ENCODE measurements at places on chromosomes 11 and 22.

DNA sequence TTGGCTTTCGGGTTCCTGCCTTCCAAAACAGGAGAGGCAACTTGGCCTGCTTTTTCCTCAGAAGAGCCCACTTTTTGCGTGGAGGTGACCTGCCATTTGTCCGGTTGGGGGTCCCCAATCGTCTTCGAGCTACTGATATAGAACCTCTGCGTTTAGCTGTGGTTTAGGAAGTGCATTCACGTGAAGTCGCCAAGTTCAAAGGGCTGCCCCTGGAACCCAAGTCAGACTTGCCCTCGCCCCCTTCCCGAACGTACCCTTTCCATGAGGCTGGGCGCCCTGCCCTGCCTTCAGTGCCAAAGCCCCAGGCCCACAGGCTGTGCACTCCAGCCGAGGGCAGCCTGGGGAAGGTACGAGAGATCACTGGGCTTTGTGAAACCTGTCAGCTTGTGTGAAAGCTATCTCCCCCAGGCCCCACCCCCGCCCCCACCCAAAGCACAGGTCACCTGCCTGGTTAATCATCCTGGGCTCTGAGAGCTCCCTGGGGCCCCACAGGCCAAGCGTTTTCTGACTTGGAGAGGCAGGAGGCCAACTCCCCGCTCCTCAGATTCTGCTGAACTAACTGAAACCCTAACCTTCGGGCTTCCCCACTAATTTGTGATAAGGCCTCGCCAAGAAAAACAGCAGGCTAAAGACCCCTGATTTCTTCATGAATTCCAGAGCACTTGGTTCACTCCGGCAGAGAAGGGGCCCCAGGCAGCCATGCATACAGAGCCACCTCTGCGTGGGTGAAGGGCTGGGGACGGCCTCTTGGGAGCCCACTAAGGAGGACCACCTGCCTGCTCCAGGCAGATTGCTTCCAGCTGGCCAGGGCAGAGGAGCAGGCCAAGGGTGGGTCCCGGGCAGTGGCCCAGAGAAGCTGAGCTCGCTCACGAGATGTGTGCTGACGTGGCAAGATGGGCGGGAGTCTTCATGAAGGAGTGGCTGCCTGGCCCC, 25.8 kb upstream of the KCNQ1OT1 start:
- DNase-seq: no peak

GRCh38 chr22:43005106-43005505, 9.8 kb downstream of the PACSIN2 start:
- no peak for DNase-seq

DNA sequence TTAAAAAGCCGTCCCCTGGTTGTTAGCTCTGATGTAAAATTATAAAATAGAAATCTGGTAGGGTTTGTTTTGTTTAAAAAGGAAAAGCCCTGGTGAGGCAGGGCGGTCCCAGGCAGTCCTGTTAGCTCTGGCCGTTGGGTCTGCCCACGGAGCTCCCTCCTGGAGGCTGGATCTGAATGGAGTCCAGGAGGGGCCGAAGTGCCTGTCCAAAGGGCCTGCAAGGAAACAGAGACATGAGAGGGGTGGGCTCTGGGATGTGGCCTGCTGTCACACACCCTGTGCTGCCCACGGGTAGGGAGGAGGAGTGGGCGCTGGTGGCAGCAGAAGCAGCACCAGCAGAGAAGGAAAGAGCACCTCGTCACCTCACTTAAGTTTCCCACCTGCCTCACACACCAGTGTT, 11.3 kb upstream of the PMM1 start:
- DNase-seq: no peak

- peak; percentile 38 for DNase-seq
These were observed at the start of gene IGSF9B for GRCh38 chr11:133956650-133957633. Gene IGSF9B (minus strand): TSS chr11:133956968. CDS start chr11:133956754, 214 bp downstream.

DNA sequence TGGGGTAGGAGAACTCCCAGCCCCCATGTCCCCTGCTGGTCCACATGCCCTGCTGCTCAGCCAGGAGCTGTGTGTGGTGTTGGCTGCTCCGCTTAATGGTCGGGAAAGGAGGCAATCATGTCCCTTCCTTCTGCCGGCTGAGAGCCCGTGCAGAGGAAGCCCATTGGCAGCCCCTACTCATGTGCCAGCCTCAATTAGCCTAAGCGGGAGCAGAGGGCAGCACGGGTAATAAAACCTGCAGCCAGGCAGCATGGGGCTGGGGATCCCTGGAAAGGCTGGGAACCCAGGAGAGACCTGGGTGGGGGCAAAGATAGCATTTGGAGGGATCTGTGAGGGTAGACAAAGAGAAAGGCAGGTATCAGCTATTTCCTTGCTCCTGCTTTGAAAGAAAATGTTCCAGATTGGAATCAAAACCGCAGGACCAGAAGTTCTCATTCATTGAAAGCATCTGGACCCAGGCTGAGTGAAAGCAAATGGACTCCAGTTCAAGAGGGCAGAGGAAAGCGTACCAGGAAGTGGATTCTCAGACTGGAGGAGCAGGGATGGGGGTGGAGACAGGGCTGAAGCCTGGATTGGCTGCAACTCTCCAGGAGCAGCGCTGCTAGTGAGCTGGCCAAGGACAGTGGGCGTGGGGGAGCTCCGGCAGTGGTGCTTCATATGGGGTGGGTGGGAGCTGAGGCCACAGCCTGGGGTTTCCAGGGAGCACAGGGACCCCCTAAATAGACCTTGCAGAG, 103.4 kb upstream of the NECTIN1 start:
- no peak for DNase-seq

GRCh38 chr11:114150671-114151070, 91.2 kb downstream of the ZBTB16 start:
- DNase-seq: no peak

GRCh38 chr22:39718206-39718605, 147.7 kb downstream of the CACNA1I start:
- DNase-seq: no peak

GRCh38 chr11:3022300-3022967, 30.3 kb upstream of the NAP1L4 start:
- peak; percentile 95 for DNase-seq

DNA sequence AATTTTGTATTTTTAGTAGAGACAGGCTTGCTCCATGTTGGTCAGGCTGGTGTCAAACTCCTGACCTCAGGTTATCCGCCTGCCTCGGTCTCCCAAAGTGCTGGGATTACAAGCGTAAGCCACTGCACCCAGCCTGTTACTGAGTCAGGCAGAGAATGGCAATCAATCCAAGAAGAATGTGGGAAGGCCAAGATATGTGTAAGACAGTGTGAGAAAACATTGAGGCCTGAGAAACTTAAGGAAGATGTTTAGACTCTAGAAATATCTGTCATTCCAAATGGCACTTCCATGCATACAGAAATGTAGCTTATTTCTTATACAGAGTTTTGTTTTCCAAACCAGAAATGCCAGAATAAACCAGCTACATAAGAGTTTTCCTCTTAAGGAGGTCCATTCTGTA, 248.5 kb downstream of the ETS1 start:
- no peak for DNase-seq

- peak; percentile 38 for DNase-seq
These were observed 203.5 kb upstream of the E2F8 start for GRCh38 chr11:19444231-19444630.

DNA sequence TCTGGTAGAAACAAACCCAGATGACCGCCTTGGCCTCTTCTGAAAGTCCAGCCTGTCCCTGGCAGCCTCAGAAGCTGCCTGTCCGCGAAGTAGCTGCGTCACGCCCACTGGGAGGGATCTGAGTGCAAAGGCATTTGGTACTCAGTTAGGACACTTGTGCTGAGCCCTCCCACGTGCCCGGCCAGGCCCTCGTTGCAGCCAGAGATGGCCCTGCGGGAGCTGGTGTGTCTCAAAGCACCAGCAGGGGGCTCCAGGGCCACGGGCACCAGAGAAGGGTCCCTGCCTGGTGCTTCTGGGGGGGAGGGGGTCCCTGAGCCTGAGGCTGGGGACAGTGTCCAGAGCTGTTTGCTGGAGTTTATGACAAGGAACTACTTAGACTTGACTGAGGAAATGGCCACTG, 5.8 kb downstream of the SELENOO start:
- DNase-seq: peak; percentile 64

- no peak for DNase-seq
These were observed 14.2 kb downstream of the PEX26 start for GRCh38 chr22:18091916-18092526.

DNA sequence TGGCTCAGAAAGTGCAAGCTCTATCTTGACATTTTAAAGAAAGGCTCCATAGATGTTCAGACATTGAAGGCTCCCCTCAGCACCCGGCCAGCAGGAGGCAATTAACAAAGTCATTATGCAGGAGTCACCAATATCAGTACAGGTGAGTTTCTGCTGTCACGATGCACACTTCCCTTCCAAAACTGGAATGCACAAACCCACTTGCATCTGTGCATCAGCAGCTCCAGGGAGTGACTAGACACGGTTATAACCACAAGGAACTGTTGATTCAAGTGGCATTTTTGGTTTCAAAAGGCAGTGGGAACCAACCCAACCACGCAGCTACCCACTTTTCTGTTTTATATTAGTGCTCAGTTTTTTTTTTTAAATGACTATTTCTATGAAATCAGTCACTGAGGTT, 293.9 kb upstream of the NARS2 start:
- DNase-seq: no peak

DNA sequence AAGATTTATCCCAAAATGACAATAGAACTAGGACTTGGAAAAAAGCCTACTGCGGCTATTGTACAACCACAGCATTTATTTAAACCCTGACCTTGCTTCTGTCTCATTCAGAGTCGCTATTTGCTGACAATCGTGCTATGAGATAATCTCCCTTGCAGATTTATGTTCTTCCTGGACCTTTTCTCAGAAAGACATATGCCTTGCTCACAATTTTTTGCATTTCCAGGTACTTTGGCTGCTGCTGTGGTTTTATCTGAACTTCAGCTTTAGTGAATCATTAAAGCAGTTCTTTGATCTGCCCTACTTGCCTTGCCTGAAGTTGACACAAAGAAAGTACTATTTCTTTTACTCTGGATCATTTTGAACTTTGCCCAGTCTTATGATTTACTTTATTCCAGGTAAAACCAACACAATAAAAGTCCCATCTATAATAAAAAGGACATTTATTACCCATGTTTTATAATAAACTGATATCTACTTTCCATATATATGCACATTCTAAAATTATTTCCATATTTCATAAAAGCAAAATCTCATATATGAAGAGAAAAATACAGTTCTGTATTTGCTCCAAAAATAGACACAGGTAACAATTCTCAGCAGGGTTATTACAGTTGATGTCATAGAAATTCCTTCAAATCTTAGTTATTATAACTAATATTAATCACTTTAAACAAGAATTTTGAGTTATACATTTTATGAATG, 63.4 kb upstream of the CARD18 start:
- no peak for DNase-seq

GRCh38 chr11:7364660-7365059, 113.0 kb downstream of the SYT9 start:
- DNase-seq: no peak

DNA sequence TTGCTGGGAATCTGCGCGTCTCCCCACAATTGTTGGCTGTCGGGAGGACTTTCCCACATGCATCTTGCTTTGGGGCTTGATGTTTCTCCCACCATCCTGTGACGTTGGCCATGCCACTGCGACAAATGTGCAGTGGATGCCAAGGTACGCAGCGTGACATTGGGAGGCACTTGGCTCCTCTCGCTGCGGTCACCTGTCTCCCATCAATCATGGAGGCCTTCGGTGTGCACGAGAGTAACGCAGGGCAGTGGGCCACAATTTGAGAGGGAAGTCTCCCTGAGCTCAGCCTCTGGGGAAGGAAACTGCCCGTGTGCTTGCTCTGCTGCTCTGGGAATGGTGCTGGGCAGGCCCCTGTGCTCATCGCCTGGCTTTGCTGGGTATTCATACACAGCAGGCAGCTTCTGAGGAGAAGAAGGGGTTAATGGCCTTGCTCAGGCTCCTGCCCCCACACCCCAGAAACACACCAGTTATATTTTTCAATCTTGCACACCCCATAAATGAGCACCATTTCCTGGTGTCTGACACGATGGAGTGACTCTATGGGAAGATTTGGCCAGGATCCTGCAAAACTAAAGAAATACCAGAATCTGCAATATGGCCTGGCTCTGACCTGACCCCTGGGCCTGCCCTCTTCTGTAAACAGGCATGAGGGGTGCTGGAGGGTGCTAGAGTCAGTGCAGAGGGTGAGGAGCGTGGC, 153.5 kb downstream of the ADAMTS15 start:
- DNase-seq: no peak

- DNase-seq: no peak
These were observed 1080.8 kb upstream of the TENM4 start for GRCh38 chr11:80521592-80521991.

DNA sequence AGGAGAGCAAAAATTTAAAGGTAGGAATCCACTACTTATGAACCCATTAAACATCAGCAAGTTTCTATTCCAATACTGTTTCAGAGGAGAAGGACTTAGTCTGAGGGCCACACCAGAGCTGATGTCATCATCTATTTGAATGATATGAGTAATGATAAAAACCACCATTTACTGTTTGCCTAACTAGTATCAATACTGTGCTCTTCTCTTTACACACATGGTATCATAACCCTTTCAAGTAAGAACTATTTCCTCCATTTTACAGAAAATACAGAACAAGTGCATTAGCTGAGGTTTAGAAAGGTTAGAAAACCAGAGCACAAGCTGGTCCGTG, 651.3 kb upstream of the KIRREL3 start:
- no peak for DNase-seq

DNA sequence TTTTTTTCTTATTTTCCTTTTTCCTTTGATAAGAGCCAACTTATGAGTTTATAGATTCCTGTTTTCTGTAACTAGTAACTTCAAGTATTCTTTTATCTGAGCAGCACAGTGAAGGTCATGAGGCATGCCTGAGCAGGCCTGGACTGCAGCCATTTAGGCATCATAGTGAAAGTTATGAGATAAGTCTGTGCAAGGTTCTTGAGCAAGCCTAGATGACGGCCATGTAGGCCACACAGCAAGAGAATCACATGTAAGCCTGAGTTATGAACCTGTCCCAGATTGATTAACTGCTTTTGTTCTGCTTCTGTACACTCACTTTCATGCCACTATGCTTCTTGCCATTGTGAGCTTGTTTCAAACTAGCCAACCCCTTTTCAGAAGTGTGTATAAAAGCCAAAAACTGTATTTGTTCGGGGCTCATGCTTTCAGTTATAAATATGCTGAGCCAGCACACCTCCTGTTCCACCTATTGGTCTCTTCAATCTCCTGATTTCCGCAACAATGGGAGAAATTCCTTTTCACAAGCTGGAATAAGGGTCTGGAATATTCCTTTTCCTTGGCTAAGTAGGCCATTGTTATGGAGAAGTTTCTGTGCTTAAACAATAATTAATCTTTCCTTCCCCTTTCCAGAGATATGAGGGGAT, 745.7 kb downstream of the FAM181B start:
- no peak for DNase-seq

DNA sequence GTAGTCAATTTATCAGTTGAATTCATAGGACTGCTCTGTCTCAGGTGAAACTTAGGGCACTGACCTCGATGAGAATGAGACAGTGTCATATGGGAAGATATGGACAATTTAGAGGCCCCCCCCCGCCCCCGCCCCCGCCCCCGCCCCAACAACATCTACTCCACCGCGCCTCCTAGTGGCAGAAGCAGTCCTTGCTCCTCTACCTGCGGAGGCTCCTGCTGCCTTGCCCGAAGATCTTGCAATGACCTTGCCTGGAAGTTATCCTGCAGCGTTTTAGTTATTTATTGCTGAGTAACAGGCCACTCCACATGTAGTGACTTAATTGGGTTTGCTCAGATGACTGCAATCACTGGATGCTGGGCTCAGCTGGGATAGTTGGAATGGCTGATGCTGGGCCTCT, 15.2 kb downstream of the SERPINH1 start:
- DNase-seq: peak; percentile 35

- no peak for DNase-seq
These were observed 79.7 kb downstream of the DGCR2 start for GRCh38 chr22:19042285-19043120.

GRCh38 chr11:6219359-6219758, 14.0 kb downstream of the C11orf42 start:
- no peak for DNase-seq

Measured in NB4 (cell line).